Activated T-cell treated with anti-CD3 and anti-CD28 coated beads, Interleukin-2, amount 50 U/mL, for 72 hours (primary cell): ENCODE measurements at places on chromosomes 3 and 15. TPM values are rescaled to one million over a fixed set of nuclear protein-coding genes. Genes with fewer than 3 reads are reported as not detected.

The TRIM59 gene
- total RNA-seq: 41.8 TPM

The STAC gene
- not detected for total RNA-seq

The EIF4E3 gene
- total RNA-seq: 51.8 TPM

The EPHB3 gene
- 0.12 TPM for total RNA-seq

The NECTIN3 gene
- total RNA-seq: 5.8 TPM

The SPSB4 gene
- not detected for total RNA-seq

The ADCY5 gene
- total RNA-seq: not detected

The GABRG3 gene
- total RNA-seq: not detected

The TTBK2 gene
- total RNA-seq: 23.4 TPM

The KCTD6 gene
- total RNA-seq: 7.3 TPM

- no peaks in the 10 kb centered on the region for H3K27me3 ChIP-seq
- H3K4me3 ChIP-seq: no peak overlapping the region
- H3K4me1 ChIP-seq: no peaks in the 10 kb centered on the region
- H3K36me3 ChIP-seq: no peaks in the 10 kb centered on the region
- H3K27ac ChIP-seq: no peak overlapping the region
- no peak for DNase-seq
These were observed 318.1 kb upstream of the MCTP2 start for GRCh38 chr15:93913310-93913709.

DNA sequence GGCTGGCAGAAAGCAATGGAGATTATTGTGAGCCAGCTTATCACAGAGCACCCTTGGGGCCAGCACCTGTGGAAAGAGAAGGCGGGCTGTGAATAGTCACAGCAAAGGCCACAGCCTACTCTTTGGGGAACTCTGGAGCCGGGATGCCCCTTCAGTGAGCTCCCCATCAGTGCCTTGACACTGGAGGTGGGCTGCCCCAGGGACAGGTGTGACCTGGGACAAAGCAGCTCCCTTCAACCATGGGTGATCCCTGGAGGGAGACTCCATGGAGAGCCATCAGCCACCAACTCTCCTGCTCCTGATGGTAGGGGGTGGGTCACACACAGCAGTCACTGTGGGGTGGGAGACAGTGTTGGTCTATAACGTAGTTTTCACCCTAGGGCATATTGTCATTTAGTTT is 5.8 kb downstream of the TTC21A start:
- H3K4me1 ChIP-seq: peaks cover 9% of the 10 kb centered on the region
- H3K4me3 ChIP-seq: no peak overlapping the region
- no peaks in the 10 kb centered on the region for H3K36me3 ChIP-seq
- no peak for DNase-seq
- no peaks in the 10 kb centered on the region for H3K27me3 ChIP-seq
- H3K27ac ChIP-seq: no peak overlapping the region

DNA sequence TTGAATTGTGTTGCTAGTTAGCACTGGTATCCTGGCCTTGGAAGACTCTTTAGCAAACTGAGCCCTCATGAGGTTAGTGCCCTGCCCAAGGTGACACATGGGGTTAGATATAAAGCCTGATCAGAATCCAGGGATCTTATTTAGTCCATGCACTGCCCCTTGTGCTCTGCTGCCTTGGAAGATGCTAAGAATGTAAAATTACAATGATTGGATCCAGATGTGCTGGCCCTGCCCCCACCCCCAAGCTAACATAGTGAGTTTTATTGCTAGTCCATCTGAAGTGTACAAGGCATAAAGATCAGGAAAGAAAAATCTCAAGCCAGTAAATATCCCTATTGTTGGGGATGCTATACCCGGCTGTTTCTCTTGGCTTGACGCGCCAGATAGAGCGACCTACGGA is 248.1 kb upstream of the C2CD4B start:
- no peaks in the 10 kb centered on the region for H3K4me1 ChIP-seq
- no peak overlapping the region for H3K4me3 ChIP-seq
- no peak for DNase-seq
- no peak overlapping the region for H3K27ac ChIP-seq

GRCh38 chr15:23645371-23646164 is 2.1 kb downstream of the MAGEL2 start:
- H3K27ac ChIP-seq: no peak overlapping the region
- no peak overlapping the region for H3K4me3 ChIP-seq
- no peaks in the 10 kb centered on the region for H3K4me1 ChIP-seq
- H3K36me3 ChIP-seq: no peaks in the 10 kb centered on the region
- no peak for DNase-seq

- H3K36me3 ChIP-seq: peaks cover 9% of the 10 kb centered on the region
- H3K4me3 ChIP-seq: peak overlapping the region; percentile 100
- peak overlapping the region; percentile 91 for H3K27ac ChIP-seq
- H3K4me1 ChIP-seq: peaks cover 45% of the 10 kb centered on the region
- no peak for DNase-seq
- H3K27me3 ChIP-seq: no peaks in the 10 kb centered on the region
These were observed 393 bp downstream of the ERICH6 start for GRCh38 chr3:150703299-150703755.

DNA sequence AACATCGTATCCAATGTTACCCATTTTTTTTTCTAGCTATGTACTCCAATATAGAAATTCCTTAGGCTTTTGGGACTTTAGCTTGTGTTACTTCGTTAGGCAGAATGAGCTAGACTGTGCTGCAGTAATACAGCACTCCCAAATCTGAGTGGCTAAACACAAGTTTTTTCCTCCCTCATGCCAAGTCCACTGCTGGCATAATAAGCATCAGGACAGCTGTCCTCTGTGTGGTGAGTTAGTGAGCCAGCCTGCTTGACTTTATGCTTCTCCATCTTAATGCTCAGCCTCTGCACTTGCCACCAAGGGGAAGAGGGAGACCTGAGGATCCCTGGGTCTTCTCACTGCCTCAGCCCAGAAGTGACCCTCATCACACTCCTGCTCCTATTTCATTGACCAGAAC is 18.2 kb upstream of the ACOX2 start:
- H3K27me3 ChIP-seq: peaks cover 18% of the 10 kb centered on the region
- no peak for DNase-seq
- no peaks in the 10 kb centered on the region for H3K4me1 ChIP-seq
- no peak overlapping the region for H3K27ac ChIP-seq

DNA sequence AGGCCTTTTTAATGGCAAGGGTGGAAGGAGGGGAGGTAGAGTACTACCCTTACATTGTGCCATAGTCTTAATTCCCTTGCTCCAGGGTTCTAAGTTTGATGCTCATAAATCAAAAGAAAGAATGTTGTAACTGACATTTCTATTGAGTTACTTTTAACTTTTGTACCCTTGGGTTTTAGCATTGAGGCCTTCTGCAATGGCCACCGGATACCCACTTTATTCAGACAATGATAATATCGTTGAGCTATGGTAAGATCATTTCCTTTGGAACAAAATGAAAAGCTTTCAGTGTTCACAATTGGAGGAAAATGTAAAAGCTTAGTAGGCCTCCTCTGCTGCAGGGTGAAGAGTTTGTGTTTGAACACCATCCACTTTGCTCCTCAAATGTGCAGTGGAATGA is 16.8 kb downstream of the CGNL1 start:
- H3K4me1 ChIP-seq: no peaks in the 10 kb centered on the region
- DNase-seq: no peak
- no peaks in the 10 kb centered on the region for H3K36me3 ChIP-seq
- no peak overlapping the region for H3K27ac ChIP-seq

- no peak for DNase-seq
- H3K36me3 ChIP-seq: no peaks in the 10 kb centered on the region
- H3K4me3 ChIP-seq: no peak overlapping the region
- H3K27me3 ChIP-seq: no peaks in the 10 kb centered on the region
These were observed 36.4 kb upstream of the LACTB start for GRCh38 chr15:63085289-63085688.

DNA sequence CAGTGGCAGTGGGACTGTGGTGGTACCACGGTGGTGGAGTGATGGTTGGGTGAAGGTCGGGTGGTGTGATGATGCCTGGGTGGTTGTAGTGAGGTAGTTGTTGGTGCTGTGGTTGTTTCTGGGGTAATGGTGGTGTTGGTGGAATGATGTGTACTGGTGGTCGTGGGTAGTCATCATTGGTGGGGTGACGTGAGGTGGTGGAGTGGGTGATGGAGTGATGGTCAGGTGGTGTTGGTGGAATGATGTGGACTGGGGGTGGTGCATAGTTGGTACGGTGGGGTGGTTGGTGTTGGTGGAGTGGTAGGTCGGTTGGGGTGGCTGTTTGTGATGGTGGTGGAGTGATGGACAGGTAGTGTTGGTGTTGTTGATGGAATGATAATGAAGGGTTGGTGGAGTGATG is 87.1 kb downstream of the PDCD6IP start:
- H3K27me3 ChIP-seq: no peaks in the 10 kb centered on the region
- peaks cover 9% of the 10 kb centered on the region for H3K4me1 ChIP-seq
- H3K36me3 ChIP-seq: no peaks in the 10 kb centered on the region
- no peak overlapping the region for H3K27ac ChIP-seq
- H3K4me3 ChIP-seq: no peak overlapping the region

- no peak overlapping the region for H3K4me3 ChIP-seq
- H3K36me3 ChIP-seq: no peaks in the 10 kb centered on the region
- H3K27me3 ChIP-seq: no peaks in the 10 kb centered on the region
These were observed 72.4 kb upstream of the SGO1 start for GRCh38 chr3:20258371-20258770.

GRCh38 chr3:184690192-184690883 is 21.5 kb downstream of the MAGEF1 start:
- DNase-seq: no peak
- H3K4me1 ChIP-seq: no peaks in the 10 kb centered on the region
- H3K36me3 ChIP-seq: no peaks in the 10 kb centered on the region
- H3K27me3 ChIP-seq: peaks cover 15% of the 10 kb centered on the region
- H3K27ac ChIP-seq: no peak overlapping the region

GRCh38 chr3:124845406-124845805 is 41.8 kb downstream of the ITGB5 start:
- H3K27me3 ChIP-seq: peaks cover 7% of the 10 kb centered on the region
- no peak overlapping the region for H3K4me3 ChIP-seq
- no peak for DNase-seq
